Stimulated activated CD4-positive, alpha-beta T cell treated with anti-CD3 and anti-CD28 coated beads, TNF-alpha, amount 100 ng/mL, for 1 hour (primary cell): ENCODE measurements at places on chromosomes 6 and 20.

GRCh38 chr6:158042245-158042798 lies 60.7 kb downstream of the SYNJ2 start:
- no peak for DNase-seq

GRCh38 chr6:121619013-121619412 lies 183.6 kb downstream of the GJA1 start:
- no peak for DNase-seq

GRCh38 chr20:35320396-35321126 lies 28.3 kb upstream of the FAM83C start:
- no peak for DNase-seq

- no peak for DNase-seq
These were observed 237.5 kb upstream of the TAB2 start for GRCh38 chr6:149079911-149080491.

DNA sequence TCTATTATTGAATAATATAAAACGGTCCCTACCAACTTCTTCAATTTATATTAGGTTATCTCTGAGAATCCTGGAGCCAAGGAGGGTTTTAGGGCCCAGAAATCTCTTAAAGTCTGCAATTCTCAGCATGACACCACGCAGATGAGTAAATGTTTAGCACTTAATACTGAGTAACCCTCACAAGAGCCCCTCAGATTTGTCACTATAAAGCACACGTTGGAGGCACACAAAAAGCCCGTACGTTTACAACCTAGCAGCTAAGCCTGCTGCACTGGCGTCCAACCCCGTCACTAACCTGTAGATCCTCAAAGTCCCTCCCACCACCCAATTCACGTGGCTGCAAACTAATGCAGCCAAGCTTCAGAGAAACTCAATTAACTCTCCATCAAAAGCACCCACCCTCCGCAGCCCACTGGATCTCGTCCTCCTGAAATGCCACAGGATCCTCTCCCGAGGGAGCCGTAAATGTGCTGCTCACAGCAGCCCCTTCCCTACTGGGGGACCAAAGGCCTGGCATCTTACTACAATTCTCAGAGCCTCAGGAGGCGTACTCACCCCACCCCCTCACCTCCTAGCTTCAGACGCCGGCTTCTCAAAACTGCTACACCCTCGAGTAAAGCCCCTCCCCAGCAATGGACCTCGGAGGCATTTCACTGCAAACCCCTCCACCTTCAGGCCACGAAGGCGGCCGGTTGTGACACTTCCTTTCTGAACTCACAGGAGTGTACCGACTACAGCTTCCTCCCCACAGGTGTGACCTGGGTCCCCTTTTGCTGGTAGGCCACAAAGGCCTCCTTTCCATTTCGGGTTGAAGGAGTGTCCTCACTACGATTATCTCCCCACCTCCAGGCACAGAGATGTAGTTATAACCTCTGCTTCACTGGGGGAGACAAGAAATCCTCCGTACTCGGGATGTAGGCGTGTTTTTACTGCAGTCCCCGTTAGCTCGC lies 909 bp downstream of the CPNE1 start:
- peak; percentile 8 for DNase-seq

- DNase-seq: no peak
These were observed 237.1 kb upstream of the OPRM1 start for GRCh38 chr6:153801917-153802316.

DNA sequence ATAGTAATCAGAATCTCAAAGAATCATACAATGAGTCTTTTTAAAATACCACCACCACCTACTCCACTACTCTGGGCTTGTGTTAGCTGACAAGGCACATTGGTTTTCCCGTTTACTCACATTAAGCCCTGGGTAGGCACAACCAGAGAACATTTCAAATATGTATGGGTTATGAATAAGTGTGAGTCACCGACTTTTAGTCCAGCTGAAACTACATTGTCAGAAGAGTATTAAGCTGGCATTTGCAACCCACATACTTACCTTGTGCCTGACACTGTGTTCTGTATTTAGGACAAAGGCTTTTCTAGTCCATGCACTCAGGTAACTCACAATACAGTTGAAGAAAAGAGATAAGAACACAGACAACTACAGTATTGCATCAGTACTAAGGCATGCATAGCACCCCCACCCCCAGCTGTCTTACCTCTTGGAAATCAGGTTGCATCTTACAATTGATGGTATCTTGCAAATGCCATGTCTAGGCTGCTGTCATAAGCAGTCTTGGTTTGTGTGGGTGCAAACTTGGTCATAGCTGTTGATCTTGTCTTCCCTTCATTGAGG lies 40.3 kb upstream of the AHI1 start:
- no peak for DNase-seq

GRCh38 chr20:63552481-63553249 lies 1.3 kb upstream of the FNDC11 start:
- DNase-seq: no peak

- DNase-seq: no peak
These were observed 118.1 kb downstream of the QKI start for GRCh38 chr6:163532526-163533078.

DNA sequence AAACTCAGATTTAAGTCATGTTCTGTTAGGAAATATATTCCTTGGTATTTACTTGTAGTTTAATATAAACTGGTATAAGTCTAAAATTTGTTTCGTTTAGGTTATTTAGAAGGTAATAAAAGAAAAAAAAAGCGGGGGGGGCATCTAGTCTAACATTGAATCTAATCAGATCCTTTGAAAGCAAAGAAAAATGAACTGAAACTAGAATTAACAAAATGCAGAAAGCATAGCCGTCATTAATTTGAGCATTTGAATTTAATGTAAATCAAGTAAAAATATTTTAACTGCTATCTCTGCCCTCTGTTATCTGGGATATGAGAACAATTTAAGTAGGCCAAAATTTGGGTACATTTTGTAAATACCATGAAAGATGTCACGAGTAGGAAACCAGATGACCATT lies 54.1 kb downstream of the SNX9 start:
- no peak for DNase-seq

GRCh38 chr6:87705070-87705691 lies 3.1 kb upstream of the AKIRIN2 start:
- DNase-seq: no peak

DNA sequence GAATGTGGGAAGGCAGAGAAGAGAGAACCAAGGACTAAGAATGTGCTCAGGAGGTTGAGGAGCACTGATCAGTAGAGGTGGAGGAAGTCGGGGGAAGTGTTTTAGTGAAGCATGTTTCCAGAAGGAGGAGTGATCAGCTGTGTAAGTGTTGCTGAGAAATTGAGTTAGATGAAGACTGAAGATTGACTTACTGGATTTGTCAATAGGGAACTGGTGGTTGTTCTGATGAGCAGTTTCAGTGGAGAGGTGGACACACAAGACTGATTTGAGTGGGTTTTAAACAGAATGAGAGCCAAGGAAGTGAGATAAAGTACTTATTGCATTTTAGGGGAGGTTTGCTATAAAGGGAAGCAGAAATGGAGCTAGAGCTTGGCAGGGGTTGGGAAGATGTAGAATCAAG lies 182.6 kb downstream of the CDKAL1 start:
- DNase-seq: no peak

DNA sequence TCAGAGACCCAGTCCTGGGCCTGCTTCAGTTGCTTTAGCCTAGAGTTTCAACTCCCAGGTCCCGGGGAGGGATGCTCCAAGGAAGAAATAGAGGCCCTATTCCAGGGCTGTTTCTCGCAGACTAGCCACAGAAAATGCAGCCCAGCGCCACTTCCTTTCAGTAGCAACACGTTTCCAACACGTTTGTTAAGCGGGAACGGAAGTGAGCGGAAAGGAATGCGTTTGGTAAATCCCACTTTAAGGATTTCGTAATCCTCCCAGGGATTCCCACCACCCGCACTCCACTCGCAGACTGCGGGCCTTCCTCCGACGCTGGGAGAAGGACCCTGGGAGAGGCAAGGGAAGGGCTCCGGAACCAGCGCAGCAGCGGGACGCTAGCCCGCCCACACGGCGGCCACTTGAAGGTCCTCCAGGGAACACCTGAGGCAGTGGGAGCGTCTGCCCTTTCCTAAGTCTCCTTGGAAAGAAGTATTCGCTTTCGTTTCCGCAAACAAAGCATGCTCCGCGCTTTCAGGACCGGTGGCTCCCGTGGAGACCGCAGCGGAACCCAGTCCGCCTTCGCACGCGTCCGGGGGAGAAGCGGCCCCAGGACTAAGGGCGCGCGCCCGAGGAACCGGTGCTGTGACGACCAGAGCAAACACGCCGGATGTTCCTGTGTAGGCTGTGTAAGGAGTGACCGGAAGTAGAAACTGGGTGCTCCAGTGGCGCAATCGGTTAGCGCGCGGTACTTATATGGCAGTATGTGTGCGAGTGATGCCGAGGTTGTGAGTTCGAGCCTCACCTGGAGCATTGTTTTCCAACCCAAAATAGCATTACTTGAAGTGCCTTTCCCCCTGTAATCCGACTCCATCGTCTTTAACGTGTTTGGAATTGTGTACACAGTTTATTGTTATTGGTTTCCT lies 227.6 kb upstream of the PRSS16 start:
- DNase-seq: peak; percentile 35

- DNase-seq: no peak
These were observed 127.8 kb downstream of the MTHFD1L start for GRCh38 chr6:150993253-150993652.

DNA sequence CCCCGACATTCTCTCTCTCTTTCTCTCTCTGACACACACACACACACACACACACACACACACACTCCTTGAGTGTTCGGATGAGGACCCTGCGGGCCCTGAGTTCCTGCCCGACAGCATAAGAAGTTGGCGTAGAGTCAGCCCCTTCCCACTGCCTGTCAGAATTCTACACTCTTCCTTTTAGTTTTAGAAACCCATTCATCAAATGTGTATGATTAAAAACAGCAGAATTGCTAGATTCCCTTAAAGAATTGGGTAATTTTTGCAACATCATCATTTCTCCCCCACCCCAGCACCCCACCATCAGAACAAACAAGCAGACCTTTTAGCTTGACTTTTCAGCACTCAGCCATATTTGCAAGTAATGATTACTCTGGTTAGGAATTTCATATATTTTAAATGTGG lies 322.8 kb downstream of the FARS2 start:
- DNase-seq: no peak

- no peak for DNase-seq
These were observed 7.0 kb downstream of the ZNF217 start for GRCh38 chr20:53586640-53587039.

DNA sequence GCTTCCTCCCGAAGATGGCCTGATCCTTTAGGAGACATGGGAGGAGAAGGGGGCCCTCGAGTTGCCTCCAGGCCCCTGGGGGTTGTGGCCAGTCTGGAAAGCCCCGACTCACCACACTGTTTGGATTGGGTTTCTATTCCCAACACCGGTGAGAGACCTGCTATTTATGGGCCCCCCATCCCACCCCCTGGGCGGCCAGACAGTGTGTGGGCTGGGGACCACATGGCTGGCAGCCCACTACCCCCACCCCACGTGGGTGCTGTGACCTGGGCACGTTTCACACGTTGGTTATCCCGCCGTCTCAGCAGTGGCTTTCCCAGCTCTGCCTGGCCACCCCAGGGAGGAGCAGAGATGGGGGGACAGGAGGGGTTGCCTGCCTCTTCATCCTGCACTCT lies 116.1 kb downstream of the VEGFA start:
- DNase-seq: no peak

DNA sequence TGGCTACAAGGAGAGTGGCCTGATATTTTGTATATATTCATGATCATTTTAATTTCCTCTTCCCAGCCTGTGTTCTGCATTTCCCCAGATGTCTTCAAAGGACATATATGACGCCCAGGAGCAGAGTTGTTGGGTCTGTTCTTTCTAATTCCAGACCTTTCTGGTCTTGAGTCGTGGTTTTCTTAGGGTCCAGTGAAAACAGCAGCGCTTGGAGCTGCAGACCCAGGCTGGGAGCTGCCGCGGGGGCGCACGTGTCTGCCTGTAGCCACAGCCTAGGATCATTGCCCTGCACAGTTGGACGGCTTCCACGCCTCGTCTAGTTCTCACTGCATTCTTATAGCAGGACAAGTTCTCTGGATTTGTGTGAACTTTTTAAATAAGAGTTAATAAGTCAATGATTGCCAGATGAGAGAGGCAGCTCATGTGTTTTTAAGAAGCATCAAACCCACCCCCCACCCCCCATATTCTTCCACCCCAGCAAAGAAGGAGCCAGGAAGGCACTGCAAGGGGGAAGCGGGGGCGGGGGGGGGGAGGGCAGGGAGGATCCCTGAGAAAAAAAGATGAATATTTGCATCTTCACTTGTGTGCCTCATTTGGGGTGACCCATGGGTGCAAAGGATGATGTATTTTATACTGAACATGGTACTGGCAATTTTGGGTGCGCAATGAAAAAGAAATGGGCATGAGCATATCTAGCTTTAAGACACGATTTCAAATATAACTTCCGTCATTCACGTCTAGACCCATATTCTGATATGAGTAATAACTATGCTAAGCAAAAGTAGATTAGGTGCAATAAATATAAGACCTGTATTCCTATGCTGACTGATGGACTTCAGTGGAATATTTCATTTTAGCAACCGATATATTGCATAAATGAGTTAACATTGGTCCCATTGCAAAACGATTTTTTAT lies 160.0 kb downstream of the TBXT start:
- DNase-seq: no peak

- no peak for DNase-seq
These were observed 56.1 kb downstream of the FILIP1 start for GRCh38 chr6:75437421-75437891.

- no peak for DNase-seq
These were observed 49.1 kb downstream of the MAP7 start for GRCh38 chr6:136501096-136501495.

GRCh38 chr6:163750431-163751031 lies 336.0 kb downstream of the QKI start:
- no peak for DNase-seq

GRCh38 chr6:126027601-126028000 lies 41.3 kb downstream of the TRMT11 start:
- no peak for DNase-seq

- peak; percentile 84 for DNase-seq
These were observed 2.2 kb downstream of the PIM1 start for GRCh38 chr6:37171970-37172812.

DNA sequence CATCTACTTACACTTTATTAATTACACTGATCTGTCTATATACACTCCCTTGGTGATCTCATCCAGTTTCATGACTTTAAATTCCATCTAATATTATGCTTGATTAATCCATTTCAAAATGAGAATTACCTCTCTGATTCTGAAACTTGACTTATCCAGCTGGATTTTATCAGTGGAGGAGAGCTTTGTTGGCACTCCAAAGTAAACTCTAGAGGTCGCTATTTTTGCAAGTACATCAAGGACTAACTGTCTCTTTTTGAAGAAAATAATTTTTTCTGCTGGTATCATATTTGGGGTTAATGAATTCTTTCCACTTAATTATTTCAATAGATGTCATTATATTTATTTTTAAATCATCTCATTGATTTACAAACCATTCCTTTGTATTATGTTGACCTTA lies 630.3 kb upstream of the MAN1A1 start:
- no peak for DNase-seq

- DNase-seq: no peak
These were observed 21.4 kb downstream of the RRBP1 start for GRCh38 chr20:17660667-17661066.

DNA sequence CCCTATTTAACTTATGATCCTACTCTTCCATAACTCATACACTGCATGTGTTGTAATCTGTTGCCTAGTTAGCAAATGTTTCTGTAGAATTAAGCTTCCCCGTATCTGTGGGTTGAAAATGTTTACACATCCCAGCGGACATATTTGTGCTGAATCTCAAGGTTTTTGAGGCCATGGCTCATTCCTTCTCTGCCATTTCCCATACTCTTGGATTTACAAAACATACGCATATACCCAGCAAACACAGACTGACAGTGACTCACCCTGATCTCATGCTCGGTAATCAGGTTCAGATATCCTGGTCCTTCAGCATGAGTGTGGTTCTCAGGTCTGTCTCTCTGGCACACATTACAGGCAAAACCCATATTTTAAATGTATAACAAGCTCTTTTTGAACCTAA lies 58.7 kb downstream of the AGPAT4 start:
- no peak for DNase-seq
